AG04450 (cell line): ENCODE measurements at places on chromosomes 2 and 18.

GRCh38 chr2:197204519-197205250 lies 105.9 kb downstream of the ANKRD44 start:
- no peak for DNase-seq

- DNase-seq: no peak
These were observed at the start of gene APCDD1 for GRCh38 chr18:10453806-10454680. Gene APCDD1, plus strand, starts transcription at chr18:10454635. Its CDS starts 347 bp downstream, at chr18:10454982.

DNA sequence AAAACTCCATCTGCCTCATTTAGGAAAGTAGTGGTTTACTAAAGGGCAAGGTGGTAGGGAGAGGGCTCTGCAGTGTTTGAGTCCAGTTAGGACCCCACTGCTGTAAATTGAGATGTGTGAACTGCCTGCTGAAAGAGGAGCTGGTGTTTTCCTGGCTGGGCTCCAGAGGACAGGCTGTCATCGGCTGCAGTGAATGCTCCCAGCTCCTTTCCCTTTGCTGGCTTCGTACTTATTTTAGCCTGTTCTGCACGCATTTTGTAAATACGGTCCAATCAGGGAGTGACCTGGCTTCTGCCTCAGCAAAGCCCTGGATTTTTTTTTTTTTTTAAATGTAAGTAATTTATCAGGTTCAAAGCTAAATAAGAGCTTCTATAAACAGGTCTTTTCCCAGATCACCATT lies 37.5 kb downstream of the SLC4A3 start:
- no peak for DNase-seq

DNA sequence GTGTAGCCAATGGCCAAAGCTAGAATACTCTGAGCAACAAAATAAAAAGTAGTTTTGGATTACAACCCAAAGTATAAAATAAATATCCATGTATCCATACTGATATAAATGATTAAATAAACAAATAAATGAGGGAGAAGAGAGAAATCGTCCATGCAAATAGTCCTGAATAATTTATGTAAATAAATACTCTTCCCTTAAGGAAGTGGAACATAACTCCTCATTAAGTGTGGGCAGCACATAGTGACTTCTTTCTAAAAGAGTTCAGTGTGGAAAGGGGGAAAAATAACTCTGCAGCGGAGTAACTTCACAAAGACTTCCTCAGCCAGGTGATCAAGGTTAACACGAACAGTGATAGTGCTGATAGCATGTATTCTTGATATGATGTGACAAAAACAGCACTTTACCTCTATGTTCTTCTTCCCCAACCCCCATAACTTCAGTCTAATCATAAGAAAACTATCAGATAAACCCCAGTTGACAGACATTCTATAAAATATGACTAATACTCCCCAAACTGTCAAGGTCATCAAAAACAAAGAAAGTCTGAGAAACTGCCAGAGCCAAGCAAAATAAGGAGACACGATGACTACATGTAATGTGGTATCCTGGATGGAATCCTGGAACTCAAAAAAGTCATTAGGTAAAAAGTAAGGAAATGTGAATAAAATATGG lies 30.7 kb downstream of the METTL8 start:
- DNase-seq: no peak

GRCh38 chr2:177501186-177501585 lies 108.6 kb downstream of the AGPS start:
- no peak for DNase-seq

- no peak for DNase-seq
These were observed 3.5 kb downstream of the PCBP1 start for GRCh38 chr2:70090706-70091334.

- DNase-seq: no peak
These were observed 178.7 kb downstream of the LCLAT1 start for GRCh38 chr2:30625701-30626100.

DNA sequence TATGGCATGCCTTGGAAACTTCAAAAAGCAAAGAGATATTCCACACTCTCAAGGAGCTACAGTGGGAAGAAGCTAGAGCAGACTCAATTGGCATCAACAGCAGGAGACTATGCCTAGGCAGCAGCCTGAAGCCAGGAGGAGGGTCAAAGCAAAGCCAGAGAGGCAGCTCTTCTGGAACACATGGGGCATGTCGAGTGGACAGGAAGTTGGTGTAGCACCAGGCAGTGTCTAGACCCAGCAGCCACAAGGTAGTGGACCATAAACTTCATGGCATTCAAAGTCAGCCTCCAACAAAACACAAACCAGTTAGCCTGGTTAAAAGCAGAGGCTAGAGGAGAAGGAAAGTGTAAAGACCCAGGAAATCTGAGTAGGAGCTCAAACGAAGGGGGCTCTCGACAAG lies 311.2 kb upstream of the PKDCC start:
- DNase-seq: no peak
